ENCODE measurements at places on chromosomes 13 and 19.

DNA sequence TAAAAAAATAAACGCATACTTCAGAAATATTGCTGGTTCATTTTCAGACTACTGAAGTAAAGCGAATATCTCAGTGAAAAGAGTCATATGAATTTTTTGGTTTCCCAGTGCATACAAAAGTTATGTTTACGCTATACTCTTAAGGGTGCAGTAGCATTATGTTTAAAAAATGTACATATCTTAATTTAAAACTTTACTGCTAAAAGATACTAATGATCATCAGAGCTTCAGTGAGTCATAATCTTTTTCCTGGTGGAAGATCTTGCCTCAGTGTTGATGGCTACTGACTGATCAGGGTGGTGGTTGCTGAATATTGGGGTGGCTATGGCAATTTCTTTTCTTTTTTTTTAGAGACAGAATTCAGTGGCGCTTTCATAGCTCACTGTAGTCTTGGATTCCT lies 48.9 kb downstream of the NDFIP2 start:
- DNase-seq: no peak

- no peak for DNase-seq
Observed at GRCh38 chr13:77860507-77860981, 58.1 kb downstream of the EDNRB start.

DNA sequence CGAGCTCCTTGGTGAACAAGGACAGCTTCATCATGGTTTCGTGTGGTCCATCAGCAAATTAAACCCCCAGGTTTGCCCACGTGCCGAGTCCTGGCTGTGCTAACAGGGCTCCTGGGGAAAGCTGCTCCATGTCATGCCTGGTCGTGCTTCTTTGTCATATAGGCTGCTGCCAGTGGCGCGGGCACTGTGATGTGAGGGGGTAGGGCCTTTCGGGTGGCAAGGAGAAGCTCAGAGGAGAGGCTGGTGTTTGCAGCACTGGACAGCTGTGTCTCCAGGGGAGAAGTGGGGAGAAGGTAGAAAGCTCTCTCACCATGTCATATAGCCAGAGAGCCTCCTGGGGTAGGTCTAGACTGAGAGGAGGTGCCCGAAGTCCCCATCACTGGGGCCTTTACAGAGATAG lies 13.3 kb downstream of the VSTM2B start:
- no peak for DNase-seq

- no peak for DNase-seq
Observed at GRCh38 chr19:54644056-54644455, 13.8 kb downstream of the LILRB1 start.

DNA sequence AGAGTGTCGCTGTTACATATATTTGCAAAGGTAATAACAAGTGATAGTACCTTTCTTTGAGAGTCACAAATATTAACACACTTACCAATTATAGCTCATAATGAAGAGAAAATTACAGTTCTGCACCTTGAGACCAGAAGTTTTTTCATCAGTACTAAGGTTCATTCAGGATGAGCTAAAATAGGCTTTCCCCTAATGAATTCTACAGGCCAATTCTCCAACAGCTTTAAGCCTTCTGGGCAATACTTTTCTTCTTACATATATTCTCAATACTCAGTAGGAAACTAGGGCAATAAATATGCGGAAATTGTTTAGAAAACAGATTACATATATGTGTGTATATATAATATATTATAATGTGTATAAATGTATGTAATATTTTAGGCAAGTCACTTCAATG lies 2672.8 kb upstream of the PCDH20 start:
- no peak for DNase-seq
